ENCODE measurements at places on chromosomes 11 and 22.

DNA sequence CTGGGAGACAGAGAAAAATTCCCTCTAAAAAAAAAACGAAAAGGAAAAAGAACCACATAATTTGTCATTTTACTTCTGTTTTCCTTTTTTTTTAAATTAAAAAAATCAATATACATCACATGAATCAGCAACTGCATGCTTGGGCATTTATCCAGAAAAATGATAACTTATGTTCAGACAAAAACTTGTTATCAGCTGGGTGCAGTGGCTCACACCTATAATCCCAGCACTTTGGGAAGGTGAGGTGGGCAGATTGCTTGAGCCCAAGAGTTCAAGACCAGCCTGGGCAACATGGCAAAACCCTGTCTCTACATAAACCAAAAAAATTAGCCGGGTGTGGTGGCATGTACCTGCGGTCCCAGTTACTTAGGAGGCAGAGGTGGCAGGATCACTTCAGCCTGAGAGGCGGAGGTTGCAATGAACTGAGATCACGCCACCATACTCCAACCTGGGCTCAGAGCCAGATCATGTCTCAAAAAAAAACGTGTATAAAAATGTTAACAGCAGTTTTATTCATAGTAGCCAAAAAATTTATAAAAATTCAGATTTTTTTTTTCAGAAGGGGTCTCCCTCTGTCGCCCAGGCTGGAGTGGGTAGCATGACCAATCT, 28.5 kb downstream of the AMBRA1 start:
- DNase-seq: no peak

DNA sequence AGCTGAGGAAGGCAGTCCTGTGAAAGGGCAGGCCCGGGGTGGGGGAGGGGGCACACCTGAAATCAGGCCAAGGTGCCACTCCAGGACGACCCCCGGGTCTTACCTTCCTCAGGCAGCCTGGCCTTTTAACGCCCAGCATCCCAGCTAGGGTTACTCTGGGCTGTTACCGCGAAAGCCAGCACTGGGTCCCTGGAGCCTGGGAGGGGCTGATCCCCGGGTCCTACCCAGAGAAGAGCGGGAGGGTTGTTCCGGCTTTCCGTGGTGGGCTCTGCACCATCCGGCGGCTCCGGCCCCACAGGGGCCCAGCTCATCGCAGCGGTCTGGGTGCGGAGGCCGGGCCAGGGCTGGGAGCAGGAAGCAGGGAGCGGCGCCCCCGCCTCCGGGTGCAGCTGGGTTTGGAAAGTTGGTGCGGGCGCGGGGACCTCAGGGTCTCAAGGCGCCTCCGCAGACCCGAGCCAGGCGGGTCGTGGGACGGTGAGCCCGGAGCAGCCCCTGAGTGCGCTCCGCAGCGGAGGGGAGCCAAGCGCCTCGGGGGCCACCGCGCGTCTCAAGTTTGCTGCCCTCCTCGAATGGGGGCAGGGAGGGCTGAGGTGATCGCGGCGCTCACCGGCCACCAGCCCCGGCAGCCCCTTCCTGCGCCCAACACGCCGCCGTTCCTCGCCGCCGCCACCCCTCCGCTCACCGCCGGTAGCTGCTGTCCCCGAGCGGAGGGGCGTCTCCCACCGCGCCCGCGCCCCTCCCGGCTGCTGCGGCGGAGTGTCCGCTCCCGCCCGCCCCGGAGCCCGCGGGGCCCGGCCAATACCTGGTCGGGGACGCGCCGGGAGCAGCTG, 831 bp downstream of the CHST1 start:
- no peak for DNase-seq

- no peak for DNase-seq
These were observed 75.6 kb downstream of the BLID start for GRCh38 chr11:122040464-122040863.

GRCh38 chr11:47869544-47870393, 21.6 kb upstream of the NUP160 start:
- DNase-seq: no peak

GRCh38 chr11:70174547-70175235, 28.4 kb upstream of the FADD start:
- DNase-seq: no peak

DNA sequence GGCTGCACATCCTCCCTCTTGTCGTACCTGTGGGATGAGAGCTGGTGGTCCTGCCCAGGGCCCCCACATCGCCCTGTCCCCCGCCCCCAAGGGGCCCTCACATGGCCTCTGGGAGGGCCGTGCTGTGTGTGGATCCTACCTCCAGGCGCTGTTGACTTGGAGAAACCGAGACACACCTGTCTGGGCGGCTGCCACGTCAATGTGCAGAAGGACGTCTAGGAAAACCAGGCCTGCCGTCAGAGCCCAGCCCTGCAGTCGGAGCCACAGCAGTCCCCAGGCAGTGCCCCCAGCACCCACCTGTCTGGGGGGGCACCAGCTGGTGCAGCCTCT, 14.2 kb downstream of the ALG12 start:
- peak; percentile 14 for DNase-seq

DNA sequence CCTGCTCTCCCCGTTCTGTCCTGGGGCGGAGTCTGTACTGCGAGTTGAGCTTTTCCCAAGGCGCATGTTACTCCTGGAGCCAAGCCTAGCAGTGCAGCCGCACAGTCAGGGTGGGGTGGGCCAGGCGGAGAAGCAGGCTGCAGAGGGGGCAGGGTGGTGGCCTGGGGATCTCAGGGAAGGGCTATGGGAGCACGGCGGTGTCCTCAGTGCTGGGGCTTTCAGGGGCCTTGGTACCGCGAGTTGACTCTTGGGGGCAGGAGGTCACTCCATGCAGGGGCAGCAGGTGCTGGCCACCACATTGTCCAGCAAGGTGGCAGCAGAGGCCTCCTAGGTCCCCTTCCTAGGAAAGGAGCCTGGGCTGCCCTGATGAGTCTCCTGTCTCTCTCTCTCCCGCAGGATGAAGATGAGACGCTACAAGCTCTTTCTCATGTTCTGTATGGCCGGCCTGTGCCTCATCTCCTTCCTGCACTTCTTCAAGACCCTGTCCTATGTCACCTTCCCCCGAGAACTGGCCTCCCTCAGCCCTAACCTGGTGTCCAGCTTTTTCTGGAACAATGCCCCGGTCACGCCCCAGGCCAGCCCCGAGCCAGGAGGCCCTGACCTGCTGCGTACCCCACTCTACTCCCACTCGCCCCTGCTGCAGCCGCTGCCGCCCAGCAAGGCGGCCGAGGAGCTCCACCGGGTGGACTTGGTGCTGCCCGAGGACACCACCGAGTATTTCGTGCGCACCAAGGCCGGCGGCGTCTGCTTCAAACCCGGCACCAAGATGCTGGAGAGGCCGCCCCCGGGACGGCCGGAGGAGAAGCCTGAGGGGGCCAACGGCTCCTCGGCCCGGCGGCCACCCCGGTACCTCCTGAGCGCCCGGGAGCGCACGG, 14.9 kb upstream of the MIEF1 start:
- no peak for DNase-seq

DNA sequence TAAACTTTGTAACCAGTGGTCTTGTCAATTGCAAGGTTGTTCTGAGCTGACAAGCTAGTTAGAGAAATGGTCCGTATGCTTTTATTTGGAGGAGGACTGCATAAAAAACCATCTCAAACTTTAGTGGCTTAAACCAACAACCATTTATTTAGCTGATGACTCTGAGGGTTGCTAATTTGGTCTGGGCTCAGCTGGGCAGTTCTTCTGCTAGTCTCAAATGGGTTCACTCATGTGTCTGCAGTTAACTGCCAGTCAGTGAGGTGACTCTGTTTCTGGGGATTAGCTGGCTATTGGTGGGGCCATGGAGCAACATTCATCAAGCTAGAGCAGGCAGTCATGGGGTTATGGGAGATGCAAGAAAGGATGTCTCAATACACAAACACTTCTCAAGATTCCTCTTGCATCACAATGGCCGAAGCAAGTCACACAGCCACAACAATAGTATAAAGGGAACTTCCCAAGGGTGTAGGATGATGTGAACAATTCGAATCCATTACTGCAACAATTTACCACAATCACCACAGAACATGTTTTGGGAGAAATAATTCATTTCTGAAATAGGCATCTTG, 521.9 kb downstream of the INSC start:
- no peak for DNase-seq

- DNase-seq: no peak
These were observed 25.3 kb downstream of the MB start for GRCh38 chr22:35591714-35592417.

- DNase-seq: no peak
These were observed 14.3 kb downstream of the BLID start for GRCh38 chr11:122101625-122102291.

DNA sequence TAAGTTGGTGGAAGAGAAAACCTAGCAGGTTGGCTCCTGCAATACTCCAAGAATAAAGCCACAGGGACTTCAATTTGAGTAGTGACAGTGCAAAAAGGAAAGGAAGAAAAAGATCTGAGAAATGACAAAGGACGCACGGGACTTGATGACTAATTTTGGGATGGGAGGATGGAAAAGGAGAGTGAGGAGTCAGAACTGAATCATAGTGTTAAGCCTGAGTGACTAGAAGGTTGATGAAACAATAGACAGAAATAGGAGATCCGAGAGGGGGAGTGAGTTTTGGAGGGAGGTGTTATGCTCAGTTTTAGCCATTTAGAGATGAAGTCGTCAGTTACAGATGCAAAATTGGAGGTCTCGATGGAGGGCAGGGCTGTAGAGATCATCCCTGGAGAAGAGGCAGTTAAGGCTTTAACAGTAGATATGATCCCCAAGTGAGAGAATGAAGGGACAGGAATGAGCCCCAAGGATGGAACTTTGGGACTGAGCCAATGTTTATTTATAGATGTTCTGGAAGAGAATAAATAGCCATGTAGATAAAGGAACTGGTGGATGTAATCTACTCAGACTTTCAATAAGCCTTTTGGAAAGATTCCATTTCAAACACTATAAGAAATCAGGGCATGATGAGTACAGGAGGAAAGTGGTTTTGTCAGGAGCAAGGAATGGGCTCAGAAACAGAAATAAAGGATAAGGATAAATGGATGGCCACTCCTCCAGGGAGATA, 108.9 kb upstream of the NCAM1 start:
- no peak for DNase-seq

GRCh38 chr22:21832291-21833290, 34.9 kb downstream of the MAPK1 start:
- no peak for DNase-seq

DNA sequence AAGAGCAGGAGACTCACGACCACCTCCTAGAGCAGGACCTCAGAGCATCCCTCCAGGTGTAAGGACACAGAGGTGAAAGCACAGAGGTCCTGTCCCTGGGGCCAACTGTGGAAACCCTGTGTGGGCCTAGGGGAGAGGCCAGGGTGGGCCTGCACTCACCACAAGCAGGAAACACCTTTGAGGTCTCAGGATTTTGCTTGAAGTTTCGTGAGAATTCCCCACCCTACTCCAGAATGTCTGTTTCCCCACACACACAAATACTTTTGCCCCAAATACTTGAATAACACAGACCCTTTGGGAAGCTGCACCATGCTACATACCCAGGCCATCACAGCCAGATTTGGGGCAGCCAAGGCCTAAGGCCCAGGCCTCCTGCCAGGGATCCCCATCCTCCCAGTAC, 18.1 kb downstream of the SLC43A3 start:
- no peak for DNase-seq

DNA sequence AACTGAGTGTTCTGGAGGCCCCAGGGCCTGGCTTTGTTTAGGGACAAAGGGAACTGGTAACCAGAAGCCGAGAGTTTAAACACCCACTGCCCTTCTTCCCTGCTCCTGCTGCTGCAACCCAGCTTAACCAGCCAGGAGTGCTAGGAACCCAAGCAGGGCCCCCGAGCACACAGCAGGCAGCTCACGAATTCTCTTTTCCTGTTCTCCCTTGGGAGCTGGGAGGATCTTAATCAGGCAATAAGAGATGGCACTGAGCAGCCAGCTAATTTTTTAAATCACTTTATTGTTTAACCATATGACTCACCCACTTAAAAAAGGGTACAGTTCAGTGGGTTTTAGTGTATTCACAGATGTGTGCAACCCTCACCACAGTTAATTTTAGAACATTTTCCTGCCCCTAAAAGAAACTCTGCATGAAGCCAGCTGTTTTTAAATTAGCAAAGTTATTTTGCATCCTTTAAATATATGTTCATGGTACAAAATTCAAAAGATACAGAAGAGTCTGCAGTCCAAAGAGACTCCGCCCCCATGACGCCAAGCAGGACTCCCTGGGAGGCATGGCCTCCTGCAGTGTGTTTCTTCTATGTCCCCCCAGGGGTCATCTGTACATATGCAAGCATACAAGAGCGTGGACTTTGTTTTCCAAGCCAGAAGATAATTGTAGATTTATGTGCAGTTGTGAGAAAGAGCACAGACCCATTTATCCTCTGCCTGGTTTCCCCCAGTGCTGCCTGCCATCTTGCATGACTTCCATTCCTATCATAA, 18.9 kb upstream of the PPP6R3 start:
- DNase-seq: no peak

GRCh38 chr11:134464196-134464595, 52.2 kb upstream of the B3GAT1 start:
- DNase-seq: no peak

GRCh38 chr22:49081926-49082325, 745.7 kb downstream of the BRD1 start:
- DNase-seq: no peak

DNA sequence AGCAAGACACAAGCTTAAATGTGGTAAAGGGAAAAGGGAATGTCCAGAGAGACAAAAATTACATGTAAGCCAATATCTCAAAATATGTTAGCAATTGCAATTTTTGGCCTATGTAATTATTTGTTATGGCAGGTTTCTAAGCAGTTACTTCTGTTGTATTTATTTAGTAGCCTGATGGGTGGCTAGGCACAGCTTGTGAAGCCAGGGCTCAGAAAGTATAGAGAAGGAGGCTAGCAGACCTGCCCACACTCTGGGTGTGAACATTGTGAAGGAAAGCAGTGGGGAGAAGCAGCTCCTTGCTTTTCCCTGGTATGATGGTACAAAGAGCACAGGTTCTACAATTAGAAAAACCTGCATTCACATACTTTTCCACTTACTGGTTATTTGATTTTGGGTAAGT, 196.5 kb upstream of the PGR start:
- no peak for DNase-seq

GRCh38 chr11:2122222-2122906, 16.8 kb downstream of the IGF2 start:
- DNase-seq: no peak

DNA sequence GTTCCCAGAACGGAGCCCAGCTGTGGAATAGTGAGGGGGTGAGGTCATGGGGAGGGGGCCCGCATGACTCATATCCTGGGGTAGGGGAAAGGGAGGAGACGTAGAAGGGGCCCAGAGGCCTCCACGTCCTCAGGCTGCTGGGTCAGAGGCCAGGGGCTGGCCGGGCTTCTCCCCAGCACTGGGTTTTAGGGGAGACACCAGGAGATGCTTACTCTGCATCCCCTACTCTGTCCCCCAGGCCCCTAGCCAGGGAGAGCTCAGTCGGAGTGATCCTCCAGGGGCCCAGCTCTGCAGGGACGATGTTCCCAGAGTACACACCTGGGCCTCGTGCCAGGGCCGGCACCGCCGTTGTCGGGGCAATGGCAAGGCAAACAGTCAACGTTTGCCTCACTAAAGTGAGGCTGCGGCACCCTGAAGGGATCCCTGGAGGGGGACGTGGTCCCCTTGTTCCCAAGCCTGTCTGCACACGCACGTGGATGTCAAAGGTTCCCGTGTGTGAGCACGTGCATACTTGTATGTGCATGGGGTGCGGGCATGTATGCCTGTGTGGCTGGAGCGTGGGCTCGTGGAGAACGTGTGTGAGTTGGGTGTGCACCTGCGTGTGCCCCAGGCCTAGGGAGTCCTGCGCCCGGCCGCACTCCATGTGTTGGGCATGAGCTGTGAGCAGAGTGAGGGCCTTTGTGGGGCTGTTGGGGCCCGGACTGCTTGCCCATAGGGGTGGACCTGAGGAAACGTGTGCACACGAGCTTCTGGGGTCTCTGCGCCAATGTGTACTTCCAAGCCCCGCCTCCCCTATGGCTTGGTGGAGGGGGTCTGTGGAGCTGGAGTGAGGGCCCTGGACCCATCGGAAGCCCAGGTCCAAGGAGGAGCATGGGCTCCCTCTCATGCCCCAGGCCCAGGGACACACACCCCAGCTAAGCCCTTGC, 14.2 kb downstream of the PRR33 start:
- peak; percentile 13 for DNase-seq

All from activated naive CD4-positive, alpha-beta T cell treated with anti-CD3 and anti-CD28 coated beads, Interleukin-2, amount 10 ng/mL, durations not matched to agents 7 days and 5 days (primary cell).